Fibroblast of gingiva (primary cell): ENCODE measurements at places on chromosomes 2 and 18.

DNA sequence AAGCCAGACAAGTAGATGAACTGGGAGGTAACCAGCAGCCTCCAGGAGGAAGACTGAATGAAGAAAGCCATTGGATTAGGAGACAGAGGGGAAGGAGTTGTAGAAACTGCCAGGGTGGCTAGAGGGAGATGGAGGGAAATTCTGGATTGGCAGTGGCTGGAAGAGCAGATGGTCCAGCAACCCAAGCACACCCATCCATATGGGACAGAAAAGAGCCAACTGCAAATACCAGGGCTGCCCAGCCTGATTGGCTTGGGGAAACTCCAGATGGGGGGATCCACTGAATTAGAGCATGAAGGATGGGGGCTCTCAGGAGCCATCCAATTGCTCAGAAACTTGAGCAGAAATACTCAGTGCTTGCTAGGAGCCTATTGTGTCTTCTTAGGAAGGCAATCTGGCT lies 173.5 kb upstream of the EPB41L3 start:
- DNase-seq: no peak

DNA sequence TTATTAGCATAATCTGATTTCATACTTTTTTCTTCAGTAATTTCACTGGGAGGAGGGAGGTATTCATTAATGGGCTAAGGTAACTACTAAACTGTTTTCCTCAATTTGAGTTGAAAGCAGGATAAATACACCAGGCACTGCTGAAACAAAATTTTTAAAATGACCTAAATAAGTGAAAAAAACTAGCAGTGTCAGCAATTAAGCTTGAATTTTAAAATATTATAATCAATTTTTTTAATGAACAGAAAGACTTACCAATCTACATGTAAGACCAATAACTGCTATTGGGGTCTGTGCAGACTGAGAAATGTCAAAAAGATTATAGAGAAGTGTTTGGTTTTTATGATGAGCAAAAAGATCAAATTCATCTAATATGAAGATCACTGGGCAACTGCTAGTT lies 68.4 kb downstream of the ORC4 start:
- DNase-seq: no peak

DNA sequence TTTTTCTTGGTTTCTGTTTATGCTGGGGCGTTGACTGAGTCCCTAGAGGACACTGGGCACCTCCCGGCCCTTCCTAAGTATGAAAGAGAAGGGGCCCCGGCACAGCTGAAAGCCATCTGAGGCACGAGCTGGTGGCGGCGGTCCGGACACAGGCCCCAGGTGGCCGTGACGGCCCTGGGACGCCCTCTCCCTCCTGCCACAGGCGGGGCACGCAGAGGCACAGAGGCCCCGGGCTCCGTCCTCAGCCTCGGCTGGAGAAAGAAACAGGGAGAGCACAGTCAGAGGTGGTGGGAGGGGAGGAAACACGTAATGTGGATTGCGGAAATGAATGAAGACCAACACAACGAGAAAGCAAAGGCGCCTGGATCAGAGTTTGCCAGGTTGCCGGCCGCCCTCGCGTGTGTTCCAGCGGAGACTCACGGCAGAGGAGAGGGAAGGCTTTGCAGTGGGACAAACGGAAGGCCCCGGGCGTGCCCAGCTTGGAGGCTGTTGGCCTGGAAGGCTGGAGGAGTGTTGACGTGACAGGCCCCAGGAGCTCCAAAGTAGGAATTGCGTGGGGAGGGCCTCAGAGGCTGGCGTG lies 119.1 kb downstream of the PTGR3 start:
- DNase-seq: no peak

GRCh38 chr2:186605041-186605440 lies 15.2 kb downstream of the ITGAV start:
- DNase-seq: no peak

DNA sequence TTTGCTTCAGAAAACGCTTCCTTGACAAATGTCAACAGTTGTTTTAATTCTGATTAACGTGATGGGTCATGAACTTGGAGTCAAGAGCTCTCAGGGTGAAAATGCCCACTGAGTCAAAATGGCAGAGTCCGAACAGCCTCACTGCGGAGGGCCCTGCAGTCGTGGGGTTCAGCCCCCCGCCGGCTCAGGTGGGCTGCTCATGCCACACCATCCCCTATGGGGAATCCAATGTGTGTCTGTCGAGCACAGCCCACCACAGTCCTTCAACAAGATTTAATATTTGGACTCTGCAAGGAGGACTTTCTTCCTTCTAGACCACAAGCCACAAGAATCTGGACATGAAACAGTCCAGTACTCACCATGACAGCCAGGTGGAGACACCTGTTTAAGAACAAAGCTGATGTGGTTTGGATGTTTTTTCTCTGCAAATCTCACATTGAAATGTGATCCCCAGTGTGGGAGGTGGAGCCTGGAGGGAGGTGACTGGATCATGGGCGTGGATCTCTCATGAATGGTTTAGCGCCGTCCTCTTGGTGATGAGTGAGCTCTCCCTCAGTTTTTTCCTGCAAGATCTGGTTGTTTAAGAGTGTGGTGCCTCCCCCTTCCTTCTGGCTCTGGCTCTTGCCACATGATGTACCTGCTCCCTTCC lies 201.0 kb downstream of the NDUFA10 start:
- DNase-seq: no peak

DNA sequence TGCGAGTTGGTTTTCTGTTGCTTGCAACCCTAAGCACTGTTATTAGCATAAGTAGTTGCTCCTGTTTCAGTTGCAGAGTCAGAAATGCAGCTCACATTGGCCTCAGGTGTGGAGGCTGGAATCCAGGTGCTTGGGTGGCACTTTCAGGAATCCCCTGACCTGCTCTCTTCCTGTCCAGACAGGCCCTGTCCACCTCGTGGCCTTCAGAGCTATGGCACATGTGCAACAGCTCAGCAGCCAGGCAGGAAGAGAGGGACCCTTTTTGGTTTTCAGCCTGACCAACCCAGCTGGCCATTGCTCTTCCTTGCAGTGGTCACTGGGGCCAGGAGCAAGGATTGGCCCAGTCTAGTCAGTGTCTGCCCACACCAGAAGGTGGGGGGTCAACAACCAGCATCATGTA lies 12.7 kb downstream of the ACOXL start:
- no peak for DNase-seq

DNA sequence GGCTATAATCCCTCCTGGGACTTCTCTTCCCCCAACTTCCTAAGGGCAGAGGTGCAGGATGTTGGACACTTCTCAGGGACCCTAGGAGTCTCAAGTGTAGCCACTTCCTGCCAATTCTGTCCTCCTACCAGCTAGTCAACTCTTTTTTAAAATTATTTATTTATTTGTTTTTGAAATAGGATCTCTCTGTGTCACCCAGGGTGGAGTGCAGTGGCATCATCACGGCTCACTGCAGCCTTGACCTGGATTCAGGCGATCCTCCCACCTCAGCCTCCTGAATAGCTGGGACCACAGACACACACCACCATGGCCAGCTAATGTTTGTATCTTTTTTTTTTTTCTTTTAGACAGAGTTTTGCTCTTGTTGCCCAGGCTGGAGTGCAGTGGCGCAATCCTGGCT lies 11.5 kb downstream of the SFTPB start:
- no peak for DNase-seq

DNA sequence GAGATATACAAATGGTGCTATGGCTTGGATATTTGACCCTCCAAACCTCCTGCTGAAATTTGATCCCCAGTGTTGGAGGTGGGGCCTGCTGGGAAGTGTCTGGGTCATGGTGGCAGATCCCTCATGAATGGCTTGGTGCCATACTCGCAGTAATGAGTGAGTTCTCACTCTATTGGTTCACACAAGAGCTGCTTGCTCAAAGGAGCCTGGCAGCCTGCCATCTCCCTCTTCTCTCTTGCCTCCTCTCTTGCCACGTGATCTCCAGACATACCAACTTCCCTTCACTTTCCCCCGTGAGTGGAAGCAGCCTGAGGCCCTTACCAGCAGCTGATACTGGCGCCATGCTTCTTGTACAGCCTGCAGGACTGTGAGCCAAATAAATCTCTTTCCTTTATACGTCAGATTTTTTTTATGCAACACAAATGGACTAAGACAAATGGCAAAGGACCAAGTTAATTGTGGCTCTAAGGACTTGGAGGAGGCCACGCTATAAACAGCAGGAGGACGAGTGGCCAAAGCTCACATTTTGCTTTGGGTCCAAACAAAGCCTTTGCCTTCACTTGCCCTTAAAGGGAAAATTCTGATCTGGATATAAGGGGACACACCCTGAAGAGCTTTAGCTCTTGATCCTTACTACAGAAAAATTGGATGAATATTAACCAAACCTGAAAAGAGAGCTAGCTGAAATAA lies 214.7 kb downstream of the SS18 start:
- no peak for DNase-seq

GRCh38 chr2:224843141-224843540 lies 127.0 kb upstream of the CCDC195 start:
- DNase-seq: no peak

GRCh38 chr18:3171631-3172030 lies 48.1 kb downstream of the MYOM1 start:
- no peak for DNase-seq

DNA sequence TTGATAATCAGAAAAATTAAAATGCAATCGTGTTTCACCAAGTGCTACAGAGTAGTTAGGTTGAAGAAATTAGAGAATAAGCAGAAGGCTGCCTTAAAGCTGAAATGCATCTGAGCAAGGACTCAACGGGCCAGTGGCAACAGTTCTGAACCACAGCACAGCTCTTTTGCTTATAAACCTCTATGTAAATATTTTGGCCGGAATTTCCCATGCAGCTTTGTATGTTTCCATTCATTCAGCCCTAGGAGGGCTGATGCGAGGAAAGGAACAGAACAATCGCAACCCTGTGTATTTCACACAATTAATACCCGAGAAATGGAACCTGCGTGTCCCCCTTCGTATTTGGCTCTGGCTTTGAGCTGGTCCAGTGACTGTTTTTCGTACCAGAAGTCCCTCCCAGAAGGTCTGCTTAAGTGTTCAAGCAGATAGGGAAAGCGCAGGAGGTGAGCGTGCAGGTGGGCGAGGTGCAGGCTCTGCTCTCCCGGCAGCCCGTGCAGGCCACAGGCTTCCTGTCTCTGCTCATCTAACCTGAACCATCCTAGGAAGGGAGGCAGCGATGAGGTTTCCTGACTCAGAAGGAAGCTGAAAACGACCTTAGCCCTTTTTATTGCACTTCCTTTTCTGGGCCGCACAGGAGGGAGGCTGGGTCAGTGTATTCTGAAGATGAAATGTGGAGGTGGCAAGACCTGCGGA lies 67.3 kb downstream of the ASB1 start:
- no peak for DNase-seq

GRCh38 chr2:109677835-109678580 lies 63.8 kb downstream of the SOWAHC start:
- DNase-seq: no peak
